ENCODE measurements at places on chromosomes 3 and 15.

- DNase-seq = no peak
These were observed 172.2 kb downstream of the LPP start for GRCh38 chr3:188326111-188326510.

DNA sequence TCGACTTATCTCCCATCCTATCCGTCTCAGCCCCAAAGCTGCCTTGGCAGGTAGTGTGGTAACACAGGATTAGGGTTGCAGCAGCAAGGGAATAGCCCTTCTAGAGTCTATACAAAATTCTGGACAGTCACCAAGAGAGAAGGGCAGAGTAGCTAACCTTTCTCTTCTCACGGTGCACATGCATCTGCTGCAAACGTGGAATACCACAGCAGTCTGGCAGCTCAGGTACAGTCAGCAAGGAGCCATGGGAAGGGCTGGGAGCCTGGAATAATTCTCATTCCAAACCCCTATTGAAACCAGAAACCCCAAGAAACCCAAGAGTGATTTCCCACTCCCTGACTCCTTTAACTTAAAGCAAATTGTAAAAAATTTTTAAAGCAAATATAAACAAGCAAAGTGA is 92.3 kb upstream of the THRB start:
- no peak for DNase-seq

DNA sequence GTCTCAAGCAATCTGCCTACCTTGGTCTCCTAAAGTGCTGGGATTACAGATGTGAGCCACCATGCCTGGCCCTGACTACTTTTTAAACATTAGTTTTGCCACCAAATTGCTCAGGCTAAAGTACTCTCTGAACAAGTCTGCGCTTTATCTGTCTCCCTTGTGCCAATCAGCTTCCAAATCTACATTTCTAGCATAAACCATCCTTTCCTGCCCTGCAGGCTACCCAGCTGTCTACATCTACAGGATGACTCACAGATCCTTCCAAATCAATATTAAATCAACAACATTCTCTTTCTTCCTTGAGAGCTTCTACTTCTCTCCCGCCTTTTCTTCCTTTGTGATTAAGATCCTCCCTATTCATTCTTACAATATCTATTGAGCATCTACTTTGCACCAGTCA is 16.0 kb upstream of the ATOSA start:
- DNase-seq = no peak

- DNase-seq = no peak
These were observed 40.5 kb upstream of the CMSS1 start for GRCh38 chr3:99777210-99777549.

DNA sequence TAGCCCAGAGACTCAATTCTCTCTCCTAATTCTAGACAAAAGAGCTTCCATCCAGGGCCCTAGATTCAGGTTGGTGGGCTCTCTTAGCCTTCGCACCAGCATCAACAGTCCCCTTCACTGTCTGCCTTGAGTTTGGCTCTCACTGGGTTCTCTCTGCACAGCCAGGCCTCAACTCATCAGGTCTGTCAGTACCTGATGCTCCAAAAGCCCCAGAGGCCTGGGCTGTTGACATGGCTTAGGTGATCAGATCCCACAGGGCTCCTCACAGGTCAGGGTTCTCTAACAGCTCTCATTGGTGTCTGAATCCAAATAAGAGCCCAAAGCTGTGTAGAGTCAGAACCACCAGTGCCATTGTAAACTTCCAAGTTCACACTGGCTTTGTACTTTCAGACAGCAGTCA is 206.6 kb upstream of the PPP2R3A start:
- no peak for DNase-seq

GRCh38 chr3:184156522-184156955 is 1.4 kb downstream of the DVL3 start:
- DNase-seq = no peak

DNA sequence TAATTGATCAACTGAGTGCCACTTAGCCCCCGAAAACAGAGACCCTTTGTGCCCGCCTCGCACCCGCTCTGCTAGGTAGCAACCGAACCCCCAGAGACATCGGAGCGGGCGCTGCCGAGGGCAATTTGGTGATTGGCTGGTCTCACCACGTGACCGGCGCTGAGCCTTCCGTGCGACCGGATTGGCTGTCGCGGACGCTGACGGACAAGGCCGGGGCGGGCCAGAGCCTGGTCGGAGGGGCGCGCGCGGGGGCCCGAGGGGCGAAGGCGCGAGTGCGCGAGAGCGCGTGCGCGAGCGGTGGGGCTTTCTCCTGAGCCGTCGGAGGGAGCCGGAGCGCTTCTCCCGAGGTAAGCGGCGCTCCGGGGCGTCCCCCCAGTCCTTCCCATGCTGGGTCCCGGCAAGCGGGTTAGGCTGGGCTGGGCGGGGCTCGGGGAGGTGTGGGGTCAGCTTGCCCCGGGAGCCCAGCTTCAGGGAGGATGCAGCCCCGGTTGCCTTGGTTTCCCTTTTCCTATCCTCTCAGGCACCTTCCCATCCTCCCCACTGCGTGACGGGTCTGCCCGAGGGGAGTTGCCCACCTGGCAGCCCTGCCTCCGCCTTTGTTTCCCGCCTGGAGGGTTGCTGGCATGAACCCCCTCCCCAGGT is at the start of gene TMEM108:
Gene TMEM108 (plus strand): TSS at position 303 of the 642 bp plus-strand sequence.
- DNase-seq = peak; percentile 15

DNA sequence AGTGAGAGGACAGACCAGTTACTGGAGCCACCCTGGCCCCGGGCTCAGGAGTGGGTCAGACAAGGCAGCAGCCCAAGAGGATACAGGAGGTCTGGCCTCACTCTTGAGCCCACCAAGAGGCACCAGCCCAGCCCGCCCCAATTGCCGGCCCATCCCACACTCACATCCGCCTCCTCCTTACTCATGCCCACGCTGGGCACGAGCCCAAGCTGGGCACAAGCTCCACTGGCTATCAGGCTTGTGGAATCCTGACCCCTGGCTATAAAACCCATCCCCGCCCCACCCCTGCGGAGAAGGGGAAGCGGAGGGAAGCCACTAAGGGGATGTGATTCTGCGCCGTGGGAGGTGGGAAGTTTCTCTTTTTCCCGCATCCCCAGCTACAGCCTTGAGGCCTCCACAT is 25.9 kb downstream of the ADCY5 start:
- no peak for DNase-seq

DNA sequence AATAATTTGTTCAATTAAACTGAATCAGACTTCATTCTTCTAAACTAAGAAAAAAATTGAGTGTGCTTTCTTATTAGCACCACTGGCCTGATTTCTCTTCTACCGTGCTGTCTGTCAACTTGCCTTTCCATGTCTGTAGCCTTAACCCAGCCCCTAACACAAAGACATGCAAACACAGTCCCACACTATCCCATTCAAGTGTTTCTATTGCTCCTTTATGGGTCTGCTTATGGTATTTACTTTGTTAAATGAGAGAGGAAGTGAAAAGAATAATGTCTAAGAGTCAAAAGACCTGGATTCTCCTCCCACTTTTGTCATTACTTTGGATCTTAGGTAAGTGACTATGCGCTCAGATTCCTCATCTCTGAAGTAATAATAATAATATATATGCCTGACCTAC is 55.3 kb downstream of the GTF2E1 start:
- no peak for DNase-seq

DNA sequence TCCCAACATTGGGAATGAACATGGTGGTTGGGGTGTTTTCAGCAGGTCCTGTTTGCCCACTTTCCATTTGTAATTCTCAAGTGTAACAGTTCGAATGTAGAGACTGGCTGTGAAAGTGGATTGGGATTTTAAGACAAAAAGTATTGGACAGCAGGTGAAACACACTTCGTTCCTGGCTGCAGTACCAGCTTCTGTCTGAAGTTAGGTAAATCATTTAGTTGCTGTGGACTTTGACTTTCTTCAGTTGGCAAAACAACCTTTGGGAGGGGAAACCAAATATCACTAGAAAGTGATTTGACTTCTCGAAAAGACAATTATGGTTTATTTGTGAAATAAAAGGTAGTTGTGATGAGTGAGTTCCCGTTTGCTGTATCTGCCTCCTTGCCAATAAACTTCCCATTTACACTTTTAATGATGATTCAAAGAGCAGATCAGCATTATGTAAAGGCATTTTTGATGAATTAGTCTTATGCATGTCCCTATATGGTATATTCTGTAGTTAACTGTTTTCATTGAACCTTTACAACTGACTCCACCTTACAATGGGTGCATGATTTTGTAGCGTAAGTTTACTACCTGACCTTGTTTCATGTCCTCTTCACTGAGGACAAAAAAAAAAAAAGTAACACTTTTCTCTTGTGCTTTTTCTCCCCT is 34.0 kb downstream of the FNDC3B start:
- DNase-seq = no peak

GRCh38 chr3:100269410-100270214 is 8.8 kb downstream of the TBC1D23 start:
- no peak for DNase-seq

- no peak for DNase-seq
These were observed 361.2 kb downstream of the DIPK2A start for GRCh38 chr3:144332868-144333267.

GRCh38 chr3:117399311-117400078 is 689.9 kb downstream of the TUSC7 start:
- DNase-seq = no peak

DNA sequence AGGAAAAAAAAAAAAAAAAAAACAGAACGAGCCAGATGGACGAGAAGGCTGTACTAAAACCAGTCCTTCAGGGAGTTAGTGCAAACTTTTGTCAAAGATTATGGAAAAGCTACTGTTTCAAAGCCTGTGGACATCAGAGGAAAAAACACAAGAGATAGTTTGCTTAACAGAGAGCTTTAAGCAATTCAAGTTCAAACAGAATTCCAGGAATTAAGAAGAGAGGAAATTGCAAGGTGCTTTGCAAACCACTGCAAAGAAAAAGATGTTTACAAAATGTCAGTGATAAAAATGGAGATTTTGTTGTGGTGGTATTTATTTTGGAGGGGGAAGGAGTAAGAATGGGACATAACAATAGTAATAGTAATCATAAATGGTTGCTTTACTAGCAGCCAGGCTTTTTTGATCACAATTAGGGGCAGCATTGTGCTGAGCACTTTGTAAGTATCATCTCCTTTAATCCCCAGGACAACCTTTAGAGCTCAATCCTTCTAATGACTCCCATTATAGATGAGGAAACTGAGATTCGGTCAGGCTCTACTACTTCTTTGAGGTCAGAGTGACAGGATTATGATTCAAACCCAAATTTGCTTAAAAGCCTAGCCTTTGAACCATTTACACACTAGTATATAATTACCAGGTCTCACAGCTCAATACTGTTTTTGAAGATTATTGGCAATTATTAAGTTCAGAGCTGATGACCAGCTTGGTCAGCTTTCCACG is 22.4 kb upstream of the ARHGEF3 start:
- DNase-seq = no peak

GRCh38 chr3:347581-347980 is 151.0 kb downstream of the CHL1 start:
- DNase-seq = no peak

DNA sequence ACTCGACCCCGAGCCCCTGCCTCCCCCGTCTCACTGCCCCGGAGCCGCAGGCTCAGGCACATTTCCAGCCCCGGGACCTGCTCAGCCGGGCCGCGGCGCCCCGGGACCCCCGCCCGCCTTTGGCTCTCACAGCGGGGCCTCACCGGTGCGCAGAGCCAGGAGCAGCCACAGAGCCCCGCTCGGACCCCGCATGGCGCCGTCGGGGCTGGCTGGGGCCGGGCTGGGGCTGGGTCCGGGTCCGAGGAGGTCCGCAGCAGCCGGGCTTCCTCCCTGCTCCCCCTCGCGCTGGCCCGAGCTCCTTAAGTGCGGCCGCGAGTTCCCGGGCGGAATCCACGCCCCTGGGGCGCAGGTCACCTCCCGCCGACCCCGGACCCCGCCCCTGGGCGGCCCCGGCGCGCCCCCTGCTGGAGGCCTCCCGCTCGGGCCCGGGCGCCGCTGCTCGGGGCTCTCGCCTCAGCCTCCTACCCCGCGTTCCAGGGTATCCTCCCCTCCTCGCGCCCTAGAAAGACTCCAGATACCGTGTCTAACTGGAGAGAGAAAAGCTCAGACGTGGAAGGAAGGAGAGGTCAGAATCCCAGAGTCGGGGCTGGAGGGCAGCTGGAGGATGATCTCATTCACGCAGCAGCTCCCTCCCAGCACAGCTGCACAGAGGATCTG is at the start of gene MELTF:
Gene MELTF (minus strand): TSS at position 307 of the 657 bp plus-strand sequence. CDS start 115 bp downstream, at position 192.
- peak; percentile 70 for DNase-seq

DNA sequence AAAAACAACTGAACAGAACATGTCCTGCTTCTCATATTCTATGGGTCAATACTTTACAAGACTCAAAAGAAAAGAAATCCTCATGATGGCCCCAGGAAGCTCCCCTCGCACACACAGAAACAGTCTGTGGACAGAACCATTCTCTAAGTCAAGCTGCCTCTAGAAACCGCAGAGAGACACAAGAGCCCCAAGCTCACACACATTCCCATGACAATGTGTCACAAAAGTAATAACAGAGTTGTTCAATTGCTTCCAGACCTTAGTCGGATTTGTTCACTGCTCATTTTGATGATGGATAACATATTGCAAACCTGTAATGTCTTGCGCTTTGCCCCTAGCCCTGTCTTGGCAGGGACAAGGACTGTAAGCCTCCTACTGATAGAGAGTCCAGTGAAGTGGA is 60.9 kb downstream of the UMPS start:
- DNase-seq = no peak

GRCh38 chr3:51559961-51560360 is 21.4 kb downstream of the RAD54L2 start:
- no peak for DNase-seq

GRCh38 chr3:123147754-123148535 is 53.8 kb upstream of the SEC22A start:
- no peak for DNase-seq

GRCh38 chr15:57655809-57656208 is 50.7 kb upstream of the POLR2M start:
- no peak for DNase-seq

GRCh38 chr15:76996076-76996525 is 1.2 kb downstream of the PSTPIP1 start:
- no peak for DNase-seq

GRCh38 chr3:136631424-136631823 is 120.8 kb downstream of the STAG1 start:
- no peak for DNase-seq

DNA sequence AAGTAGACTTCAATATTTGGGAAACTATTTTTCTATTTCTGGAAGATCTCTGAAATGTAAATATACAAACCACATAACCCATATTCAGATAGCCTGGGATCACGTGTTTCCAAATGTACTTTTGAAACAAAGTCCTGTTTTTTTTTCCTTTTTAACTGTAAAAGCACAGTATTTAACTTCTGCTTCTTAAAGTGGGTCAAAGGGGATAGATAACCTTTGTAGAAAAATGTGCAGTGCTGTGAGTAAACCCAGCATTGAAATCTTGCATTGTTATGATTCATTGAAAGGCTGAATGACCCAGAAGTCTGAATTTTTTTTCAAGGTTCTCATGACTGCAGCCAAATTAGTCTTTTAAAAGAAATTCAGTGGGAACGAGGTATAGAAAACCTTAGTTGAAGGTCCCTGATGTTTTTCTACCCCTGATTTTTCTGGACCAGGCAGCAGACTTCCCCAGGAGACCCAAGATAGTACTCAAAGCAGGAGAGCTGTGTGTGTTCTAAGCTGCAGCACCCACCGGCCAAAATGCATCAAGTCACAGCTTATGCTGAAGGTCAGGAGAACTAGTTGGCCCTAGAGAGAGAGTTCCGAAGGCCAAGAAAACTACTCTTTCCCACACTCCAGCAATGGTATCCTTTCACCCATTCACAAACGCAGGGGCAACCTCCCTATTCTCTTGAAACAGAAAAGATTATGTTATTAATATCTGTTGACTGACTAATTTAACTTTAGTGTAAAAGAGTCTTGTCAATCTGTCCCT is 43.6 kb upstream of the APH1B start:
- no peak for DNase-seq

Measured in CD4-positive, alpha-beta T cell treated with Interleukin-21 for 1 hour (primary cell).